Ascending aorta (tissue), 2 donors: ENCODE measurements at places on chromosomes 2 and 18. TPM values are rescaled to one million over a fixed set of nuclear protein-coding genes. Genes with fewer than 3 reads are reported as not detected.

The WBP1 gene
- 18.1 TPM for total RNA-seq

The OLA1 gene
- total RNA-seq = 29.5 TPM

The CIB4 gene
- not detected for total RNA-seq

The PSMD14 gene
- 238 TPM for total RNA-seq

The ATRAID gene
- 284 TPM for total RNA-seq
